ENCODE measurements at places on chromosomes 11 and 22.

DNA sequence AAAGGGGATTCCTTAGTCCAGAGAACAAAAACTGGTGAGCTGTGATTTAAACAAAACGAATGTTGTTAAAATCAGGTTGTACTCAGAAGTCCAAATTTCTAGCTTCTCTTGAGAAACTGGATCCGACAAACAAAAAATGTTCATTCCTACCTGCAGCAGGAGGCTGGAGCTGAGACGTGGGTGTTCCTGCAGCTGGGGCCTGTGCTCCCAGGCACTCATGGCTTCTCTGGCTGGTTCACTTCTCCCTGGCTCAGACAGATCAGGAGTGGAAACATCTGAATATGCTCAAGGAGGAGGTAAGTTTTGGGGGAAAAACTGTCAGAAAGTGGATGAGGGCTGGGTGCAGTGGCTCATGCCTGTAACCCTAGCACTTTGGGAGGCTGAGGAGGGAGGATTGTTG lies 24.7 kb upstream of the PARVB start:
- no peak for DNase-seq

DNA sequence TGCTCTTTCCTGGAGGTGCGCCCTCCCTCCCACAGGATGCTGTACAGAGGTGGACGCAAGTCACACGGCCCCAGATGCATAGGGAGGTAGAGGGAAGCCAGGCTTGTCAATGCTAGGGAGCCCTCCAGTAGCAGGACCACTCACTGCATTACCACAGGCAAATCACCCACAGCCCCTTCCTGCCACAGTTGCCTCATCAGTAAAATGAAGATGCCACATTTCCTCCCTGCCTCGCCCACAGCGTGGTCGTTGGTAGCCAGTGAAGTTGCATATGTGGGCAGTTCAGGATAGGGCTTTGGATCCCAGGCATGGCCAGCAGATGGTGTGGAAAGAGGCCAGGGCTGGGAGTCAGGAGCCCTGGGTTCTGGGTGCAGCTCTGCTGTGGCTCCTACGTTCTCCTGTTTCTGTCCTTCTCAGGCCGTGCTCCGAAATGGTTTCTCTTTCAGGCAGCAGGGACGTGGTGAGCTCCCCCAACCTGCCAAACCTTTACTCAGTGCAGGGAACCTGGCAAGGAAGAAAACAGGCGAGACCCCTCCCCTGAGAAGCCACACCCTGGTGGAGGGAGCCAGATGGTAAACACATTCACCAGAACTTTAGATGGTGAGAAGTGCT lies 22.6 kb downstream of the DAGLA start:
- DNase-seq, result no peak

- DNase-seq, result no peak
Observed at GRCh38 chr11:629237-629583, 2.2 kb upstream of the SCT start.

- no peak for DNase-seq
Observed at GRCh38 chr11:46275964-46276641, 1.4 kb upstream of the CREB3L1 start.

GRCh38 chr22:24576778-24577177 lies 16.1 kb downstream of the LRRC75B start:
- DNase-seq, result no peak

DNA sequence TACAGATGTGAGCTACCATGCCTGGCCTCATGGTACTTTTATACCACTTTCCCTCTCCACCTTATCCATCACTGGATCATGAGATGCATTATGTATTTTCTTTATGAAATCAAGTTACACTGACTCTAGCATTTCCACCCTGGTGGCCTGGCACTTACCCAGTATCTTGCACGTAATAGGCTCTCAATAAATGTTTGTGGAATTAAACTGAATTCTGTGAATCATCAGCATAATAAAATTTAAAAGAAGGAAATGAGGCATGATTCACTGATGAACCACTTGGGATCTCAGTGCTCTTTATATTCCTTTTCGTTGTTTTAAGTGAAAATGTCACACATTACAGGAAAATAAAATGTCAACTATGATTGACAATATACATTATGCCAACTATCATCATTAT lies 25.1 kb downstream of the ADM start:
- DNase-seq, result peak; percentile 50

- no peak for DNase-seq
Observed at GRCh38 chr11:67289651-67290479, 762 bp downstream of the ANKRD13D start.

DNA sequence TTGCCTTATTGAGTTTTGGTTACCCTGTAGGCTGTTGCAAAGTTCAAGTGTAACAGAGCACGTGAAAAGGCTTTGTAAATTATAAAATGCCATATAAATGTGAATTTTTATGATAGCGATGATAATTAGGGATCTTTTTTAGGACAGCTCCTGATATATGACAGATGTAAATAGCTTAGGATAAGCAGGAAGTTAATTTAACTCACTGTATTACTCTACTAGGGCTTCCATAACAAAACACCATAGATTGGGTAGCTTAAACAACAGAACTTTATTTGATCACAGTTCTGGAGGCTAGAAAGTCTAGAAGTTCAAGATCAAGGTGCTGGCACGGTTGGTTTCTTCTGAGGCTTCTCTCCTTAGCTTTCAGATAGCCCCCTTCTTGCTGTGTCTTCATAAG lies 17.0 kb upstream of the PDE3B start:
- no peak for DNase-seq

- peak; percentile 92 for DNase-seq
Observed at GRCh38 chr11:9138612-9139579, 47.5 kb upstream of the SCUBE2 start.

DNA sequence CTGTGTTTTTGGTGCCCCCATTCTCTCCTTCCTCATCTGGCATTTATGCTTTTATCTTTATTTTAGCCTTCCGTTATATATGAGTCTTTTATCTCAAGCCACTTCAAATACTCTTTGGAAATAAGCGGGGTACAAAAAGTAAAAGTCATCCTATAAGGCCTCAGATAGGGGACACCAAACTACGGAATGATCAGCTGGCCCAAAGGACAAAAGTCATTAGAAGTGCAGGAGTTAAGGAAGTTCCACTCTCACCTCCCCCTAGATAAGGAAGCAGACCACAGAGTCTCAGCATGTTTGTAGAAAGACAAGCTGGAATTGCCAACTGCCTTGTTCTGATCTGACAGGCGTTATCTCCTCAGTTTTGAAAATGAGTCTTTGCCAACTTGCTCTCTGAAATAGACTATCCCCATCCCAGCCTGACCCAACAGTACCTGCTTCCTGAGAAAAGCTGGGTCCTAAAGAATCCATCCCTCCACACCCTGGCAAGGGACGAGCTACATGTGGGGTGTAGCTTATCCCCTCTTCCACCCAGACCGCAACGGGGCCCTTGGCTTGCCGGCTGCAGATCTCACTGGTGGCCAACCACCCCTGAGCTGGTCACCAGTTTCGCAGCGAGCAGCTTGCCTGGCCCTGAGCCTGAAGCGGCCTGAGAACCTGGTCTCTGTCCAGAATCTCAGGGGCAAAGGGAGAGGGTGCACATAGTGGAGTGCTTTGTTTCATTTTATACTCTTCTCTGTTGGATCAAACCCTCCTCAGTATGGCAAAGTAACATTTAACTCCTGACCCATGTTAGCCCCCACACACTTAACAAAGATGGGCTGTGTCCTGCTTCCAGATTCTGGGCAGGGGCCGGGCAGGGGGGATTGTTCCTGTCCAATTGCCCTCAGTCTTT lies 13.8 kb downstream of the FADS2 start:
- no peak for DNase-seq

DNA sequence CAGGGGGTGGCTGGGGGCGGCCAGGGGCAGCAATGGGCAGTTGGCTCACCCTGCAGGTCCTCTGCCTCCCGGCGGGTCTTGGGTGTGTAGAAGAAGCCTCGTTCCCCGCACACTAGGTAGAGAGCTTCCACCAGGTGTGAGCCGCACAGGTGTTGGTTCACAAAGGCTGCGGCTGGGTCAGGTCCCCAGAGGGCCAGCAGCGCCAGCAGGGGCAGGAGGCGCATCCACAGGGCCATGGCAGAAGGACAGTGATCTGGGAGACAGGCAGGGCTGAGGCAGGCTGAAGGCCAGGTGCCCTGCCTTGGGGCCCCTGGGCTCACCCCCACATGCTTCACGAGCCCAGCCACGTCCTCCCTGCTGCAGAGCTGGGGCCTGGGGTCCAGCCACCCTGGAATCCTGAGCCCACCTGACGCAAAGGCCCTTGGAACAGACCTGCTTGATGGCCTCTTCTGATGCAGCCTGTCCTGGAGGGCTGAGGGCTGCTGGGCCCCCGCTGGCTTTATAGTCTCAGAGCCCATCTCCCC lies at the start of gene INS:
TSS of gene INS (minus strand) at position 474 of the 524 bp plus-strand sequence. CDS start at position 236, 238 bp downstream.
- DNase-seq, result no peak

GRCh38 chr11:69377953-69378302 lies 84.0 kb downstream of the MYEOV start:
- no peak for DNase-seq

GRCh38 chr11:77093987-77094840 lies 8.4 kb upstream of the OMP start:
- DNase-seq, result no peak

- DNase-seq, result no peak
Observed at GRCh38 chr11:110508786-110509185, 79.0 kb downstream of the FDX1 start.

DNA sequence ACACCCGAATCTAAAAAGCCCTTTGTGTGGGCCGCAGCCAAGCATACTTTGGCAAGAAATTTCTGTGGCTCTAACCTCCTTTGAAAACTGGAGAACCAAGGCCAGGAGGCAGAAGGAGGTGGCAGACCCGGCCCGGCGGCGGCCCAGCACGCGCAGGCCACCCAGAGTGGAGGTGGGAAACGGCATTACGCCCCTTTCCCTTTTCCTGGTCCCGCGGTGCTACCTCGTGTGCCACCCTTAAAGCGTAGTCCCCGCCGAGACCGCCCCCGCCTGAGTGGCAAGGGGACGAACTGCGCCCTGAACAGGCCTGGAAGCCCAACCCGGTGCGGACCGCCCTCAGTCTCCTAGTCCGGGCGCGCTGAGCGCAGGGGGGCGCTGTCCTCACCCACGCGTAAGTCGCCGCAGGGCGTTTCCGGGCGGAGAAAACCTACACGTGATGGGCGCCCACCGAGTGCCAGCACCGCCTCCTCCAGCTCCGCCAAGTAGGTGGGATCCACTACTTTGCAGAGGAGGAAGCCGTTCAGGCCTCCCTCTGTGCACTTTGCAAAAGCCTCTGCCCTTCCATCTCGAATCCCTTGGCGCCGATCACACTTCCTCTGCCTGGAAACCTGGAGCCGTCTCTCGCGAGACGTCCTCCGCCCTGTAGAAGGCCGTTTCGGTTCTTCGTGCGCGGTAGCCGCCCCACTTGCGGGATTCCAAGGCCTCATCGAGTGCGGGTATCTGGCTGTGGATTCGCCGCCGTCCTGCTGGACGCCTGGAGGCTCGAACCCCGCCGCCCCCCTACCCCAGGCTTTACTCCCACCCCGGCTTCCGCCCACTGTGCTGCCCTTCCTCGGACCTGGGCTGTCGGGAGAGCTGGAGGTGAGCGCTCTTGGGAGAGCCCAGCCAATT lies at the start of gene ACCS:
TSS of gene ACCS (plus strand) at position 430 of the 891 bp plus-strand sequence. CDS start 1,358 bp downstream, outside the sequence.
- DNase-seq, result peak; percentile 44

GRCh38 chr11:37107415-37107814 lies 509.4 kb upstream of the RAG2 start:
- DNase-seq, result no peak

- no peak for DNase-seq
Observed at GRCh38 chr11:109970516-109971183, 122.5 kb upstream of the ZC3H12C start.

DNA sequence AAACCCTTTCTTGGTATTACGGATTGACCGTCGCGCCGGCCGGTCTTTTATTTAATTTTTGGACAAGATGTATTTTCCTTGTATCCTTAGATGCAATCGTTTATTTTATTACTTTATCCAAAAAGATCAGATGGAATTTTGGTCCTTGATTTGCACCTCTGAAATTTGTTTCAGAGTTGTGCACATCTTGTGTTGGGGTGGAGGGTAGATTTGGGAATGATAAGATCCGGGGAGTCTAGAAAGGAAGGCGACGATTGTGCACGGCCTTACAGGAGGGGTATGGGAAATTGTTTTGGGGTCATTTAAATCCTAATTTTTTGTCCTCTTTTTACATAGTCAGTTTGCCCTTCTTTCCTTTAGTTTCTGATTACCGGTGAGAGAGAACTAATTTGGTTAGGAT lies 1.4 kb downstream of the KDM2A start:
- no peak for DNase-seq

- no peak for DNase-seq
Observed at GRCh38 chr22:19582033-19582693, 58.0 kb upstream of the CLDN5 start.

- DNase-seq, result no peak
Observed at GRCh38 chr22:41638124-41638523, 17.0 kb downstream of the XRCC6 start.

- DNase-seq, result no peak
Observed at GRCh38 chr11:211295-211694, 3.8 kb downstream of the RIC8A start.

DNA sequence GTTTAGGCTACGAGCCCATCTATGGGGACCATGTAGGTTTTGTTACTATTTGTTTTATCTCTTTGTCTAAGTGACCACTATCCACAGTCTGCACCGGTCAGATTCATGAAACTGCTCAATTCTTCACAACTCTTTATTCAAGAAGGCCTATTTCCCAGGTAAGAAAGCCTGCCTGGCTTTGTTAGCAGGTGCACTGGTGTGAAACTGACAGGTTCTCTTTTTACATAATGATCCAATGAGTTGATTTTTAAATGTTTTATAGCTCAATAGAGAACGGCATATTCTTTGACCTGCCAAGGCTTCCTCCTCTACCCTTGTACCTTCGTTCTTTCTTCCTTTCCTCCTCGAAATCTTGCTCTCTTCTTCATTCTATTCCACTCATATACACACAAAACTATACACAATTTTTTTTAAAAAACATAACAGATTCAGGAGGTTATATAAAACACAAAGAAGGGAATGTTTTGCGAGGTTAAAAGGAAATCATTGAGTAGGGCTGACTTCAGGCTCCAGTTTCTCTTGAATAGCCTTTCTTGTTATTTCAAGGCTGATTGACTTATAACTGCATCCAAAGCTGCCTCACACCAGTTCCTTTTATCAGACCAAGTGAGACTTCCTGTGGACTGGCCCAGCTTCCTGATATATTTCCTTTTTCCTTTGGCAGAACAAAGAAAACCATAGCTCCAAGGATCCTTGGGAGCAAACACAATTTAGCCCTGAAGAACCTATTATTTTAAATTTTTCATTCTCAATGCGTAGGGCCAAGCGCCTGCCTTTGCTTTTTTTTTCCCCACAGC lies 11.4 kb downstream of the FLI1 start:
- no peak for DNase-seq

DNA sequence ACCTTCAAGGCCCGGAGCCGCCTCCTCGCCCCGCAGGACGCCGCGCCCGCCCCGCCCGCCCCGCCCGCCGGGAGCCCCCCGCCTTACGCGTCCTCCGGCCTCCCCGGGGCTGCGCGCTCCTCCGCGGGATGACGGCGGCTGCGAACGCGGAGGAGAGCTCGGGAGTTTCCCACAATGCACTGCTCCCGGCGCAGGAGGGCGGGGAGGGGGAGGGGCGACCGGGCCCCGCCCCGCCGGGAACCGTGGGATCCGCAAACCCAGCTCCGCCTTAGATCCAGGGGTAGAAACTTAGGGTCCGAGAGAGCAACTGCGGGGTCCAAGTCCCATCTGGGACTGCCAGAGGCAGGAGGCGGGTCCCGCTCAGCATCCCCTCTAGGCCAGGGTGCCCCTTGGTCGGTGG lies at the start of gene CEND1:
TSS of gene CEND1 (minus strand) at position 148 of the 400 bp plus-strand sequence. CDS start 1,514 bp downstream, outside the sequence.
- no peak for DNase-seq

- no peak for DNase-seq
Observed at GRCh38 chr11:43269254-43269918, 42.4 kb upstream of the API5 start.
